ENCODE measurements at places on chromosomes 5 and 9. TPM values are rescaled to one million over a fixed set of nuclear protein-coding genes. Genes with fewer than 3 reads are reported as not detected.

The NRARP gene
- 20.7 TPM for total RNA-seq

The CCDC187 gene
- total RNA-seq = 0.09 TPM

DNA sequence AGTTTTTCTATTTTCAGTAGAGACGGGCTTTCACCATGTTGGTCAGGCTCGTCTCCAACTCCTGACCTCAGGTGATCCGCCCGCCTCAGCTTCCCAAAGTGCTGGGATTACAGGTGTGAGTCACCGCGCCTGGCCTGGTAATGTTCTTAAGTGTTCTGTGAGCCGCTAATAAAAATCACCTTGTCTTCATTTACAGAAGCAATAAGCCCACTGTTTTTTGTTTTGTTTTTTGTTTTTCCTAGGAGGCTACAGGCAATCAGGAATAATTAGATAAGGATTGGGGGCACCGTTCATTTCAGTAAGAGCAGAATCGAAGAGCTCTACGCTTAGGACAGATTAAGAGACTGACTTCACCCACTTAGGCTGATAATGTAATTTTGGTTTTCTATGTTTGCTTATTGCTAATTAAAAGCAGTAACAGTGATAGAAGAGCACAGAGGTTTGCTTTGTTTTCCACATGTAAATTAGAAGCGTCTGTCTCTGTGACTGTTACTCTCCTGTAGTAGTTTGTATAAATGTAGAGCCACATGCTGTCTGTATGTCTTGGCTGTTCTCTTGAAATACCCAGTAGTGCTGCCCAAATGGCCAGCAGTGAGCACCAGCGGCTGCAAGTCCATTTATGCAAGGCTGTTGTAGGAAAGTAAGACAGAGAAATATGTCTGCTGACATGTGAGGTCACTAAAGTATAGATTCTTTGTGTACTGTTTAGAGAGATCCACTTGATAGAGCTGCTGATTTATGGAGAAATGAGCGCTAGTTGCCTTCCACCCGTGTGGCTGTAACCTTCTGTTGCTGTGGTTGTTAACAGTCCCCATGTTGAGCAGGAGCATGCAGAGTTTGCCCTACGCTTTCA, 30.5 kb downstream of the TRIO start:
- DNase-seq = no peak

GRCh38 chr9:130128251-130128650, 44.0 kb upstream of the NCS1 start:
- DNase-seq = no peak

- DNase-seq = no peak
Observed at GRCh38 chr9:13832446-13832845, 481.5 kb downstream of the NFIB start.

The TAS2R1 gene
- not detected for total RNA-seq

- DNase-seq = no peak
Observed at GRCh38 chr5:35048910-35049309, 1.2 kb upstream of the AGXT2 start.

GRCh38 chr5:97041239-97041638, 101.2 kb downstream of the LIX1 start:
- no peak for DNase-seq

- DNase-seq = no peak
Observed at GRCh38 chr5:43429706-43430105, 17.5 kb upstream of the CCL28 start.

The ACER2 gene
- total RNA-seq = 5.6 TPM

GRCh38 chr5:89117124-89117644, 234.2 kb upstream of the MEF2C start:
- no peak for DNase-seq

The TTC33 gene
- 52.5 TPM for total RNA-seq

DNA sequence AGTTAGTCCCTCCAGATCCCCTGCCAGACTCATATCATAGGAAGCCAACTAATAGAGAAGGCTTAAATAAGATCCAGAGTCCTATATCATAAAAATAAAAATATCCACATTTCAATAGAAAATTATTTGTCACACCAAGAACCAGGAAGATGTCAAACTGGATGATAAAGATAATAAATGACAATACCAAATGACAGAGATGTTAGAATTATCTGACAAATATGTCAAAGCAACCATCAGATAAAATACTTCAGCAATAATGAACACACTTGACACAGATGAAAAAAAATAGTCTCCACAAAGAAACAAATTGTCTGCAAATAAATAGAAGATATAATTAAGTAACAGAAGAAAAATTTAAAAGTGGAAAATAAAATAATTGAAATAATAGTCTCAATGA, 300.7 kb upstream of the FTMT start:
- no peak for DNase-seq

DNA sequence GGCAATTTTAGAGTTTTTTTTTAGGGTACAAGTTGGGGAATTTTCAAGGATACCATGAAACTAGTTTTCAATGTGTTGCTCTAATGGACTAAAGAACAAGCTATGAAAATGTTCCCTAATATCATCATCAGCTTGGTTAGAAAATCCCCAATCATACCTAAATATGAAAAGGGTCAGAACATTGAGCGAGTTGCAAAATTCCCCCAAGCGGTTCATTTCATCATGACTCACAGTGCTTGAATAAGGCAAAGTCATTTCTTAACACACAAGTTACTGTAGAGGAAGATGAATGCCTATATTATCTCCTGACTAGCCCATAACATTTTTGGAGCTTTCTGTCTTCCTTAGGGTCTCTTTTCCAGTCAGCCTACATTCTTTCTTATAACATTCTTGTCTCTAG, 62.7 kb downstream of the ST8SIA4 start:
- no peak for DNase-seq

DNA sequence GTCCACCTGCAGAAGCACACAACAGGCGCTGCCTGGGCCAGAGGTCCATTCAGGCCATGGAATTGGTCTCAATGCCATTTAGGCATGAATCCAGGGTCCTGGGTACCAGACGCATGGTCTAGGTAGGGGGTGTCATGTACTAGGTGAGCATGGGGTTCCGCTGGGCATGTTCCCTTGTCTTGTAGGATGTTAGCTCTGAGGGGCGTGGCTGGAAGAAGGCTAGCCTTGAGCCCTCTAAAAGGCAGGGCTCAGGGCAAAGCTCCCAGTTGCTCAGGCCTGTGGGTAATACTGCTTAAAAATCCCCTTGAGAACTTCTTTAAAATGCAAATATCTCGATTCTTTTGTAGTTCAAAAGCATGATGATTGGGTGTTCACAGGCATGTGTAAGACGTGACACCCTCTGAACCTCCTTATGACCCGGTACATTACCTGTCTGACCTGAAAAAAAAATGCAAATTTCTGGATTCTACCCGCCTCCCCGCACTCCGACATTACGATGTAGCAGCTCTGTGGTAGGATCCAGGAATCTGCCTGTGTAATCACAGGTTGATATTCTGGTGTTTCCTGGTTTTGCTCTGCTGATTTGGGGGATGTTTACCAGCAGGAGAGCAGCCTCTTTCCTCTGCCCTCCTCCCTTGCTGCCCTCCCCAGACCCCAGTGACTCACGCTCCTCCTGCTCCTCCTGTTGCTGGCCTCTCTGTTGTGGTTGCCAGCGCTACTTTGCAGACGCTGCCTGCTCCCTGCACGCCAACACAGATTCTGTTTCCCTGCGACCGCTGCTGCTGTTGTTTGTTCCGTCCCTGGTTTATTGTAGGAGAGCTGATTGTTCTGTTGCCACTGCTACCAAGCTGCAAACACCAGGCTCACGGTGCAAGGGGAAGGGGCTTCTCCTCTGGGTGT, 5.7 kb downstream of the TMC1 start:
- DNase-seq = peak; percentile 74

GRCh38 chr5:133612249-133612860, at the start of gene FSTL4:
Gene FSTL4, minus strand, starts transcription at chr5:133612541.
- DNase-seq = peak; percentile 82

DNA sequence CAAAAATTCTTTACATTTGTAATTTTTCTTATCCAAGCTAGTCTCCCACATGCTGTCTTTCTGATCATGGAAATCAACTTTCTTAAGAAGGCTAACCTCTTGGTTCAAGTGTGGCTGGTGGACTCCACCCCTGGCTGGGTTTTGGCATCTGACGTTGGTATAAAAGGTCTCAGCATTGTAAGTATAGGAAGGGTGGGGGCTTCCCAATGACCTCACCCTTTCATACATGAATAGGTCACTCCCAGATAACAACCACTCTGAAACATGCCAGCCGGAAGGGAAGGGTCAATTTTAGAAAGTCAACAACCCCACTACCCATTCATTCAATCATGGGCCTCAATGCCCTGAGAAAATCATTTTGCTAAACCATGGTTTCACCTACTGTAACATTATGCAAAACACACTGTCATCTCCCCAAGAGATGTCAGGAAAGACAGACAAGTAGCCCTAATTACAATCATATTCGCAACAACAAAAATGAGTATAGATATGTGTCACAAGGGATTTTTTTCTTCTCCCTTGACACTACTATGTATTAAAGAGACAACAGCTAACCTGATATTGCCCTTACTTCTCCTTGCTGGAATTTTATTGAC, 31.9 kb upstream of the PCSK5 start:
- no peak for DNase-seq

DNA sequence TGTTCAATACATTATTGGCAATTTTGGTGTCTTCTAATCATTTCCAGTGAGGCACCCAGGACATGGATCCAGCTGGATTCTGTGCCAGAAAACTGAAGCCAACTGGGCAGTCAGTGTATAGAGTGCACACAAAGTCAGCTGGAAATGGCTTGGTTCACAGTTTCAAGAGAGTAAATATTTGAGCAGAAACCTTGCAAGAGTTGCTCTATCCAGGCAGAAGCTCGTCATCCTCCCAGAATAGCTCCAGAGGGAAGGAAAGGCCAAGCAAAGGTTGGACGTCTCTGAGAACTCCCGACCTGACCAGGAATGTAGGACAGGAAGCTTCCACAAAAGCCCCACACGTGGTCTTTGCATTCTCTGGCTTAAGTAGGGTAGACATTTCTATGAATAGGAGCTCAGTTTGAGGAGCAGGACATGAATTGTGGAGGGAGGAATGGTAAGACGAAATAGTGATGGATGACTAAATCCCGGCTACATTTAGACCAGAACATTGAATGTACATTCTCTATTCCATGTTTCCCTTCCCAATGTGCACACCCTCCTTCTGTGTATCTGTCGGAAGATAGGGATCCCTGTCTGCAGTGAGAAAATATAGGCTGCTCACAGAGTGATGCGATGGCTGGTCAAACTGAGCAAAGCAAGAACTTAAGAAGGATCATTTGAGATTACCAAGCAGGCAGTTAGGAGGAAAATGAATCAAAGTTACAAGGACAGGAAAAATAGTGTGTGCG, 72.7 kb upstream of the FCN2 start:
- DNase-seq = peak; percentile 24

DNA sequence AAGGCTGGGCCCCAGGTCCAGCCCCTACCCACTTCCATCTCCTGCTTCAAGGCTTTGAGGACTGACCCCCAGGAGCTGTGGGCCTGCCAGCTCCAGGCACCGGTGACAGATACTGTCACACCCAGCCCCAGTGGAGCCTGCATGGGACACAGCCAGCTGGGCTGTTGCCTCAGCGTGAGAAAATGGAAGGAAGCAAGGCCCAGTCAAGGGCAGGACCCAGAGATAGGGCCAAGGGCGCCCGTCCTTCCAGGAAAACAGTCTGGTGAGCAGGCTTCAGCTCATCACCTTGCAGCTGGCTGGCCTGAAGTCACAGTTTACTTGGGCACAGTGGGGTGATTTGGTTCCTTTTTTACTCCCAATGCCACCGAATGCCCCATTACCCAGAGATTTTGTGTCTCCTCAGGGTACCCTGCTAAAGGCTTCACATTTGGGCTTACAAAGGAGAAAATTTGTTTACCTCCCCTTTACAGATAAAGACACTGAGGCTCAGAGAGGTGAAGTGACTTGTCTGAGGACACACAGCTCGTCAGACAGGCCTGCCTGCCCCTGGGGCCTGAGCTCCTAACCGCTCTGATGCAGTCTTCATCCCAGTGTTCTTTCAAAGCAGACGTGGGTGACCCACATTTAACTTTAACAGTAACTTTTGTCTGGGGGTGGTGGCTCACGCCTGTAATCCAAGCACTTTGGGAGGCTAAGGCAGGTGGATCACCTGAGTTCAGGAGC, 21.5 kb upstream of the WDR38 start:
- no peak for DNase-seq

DNA sequence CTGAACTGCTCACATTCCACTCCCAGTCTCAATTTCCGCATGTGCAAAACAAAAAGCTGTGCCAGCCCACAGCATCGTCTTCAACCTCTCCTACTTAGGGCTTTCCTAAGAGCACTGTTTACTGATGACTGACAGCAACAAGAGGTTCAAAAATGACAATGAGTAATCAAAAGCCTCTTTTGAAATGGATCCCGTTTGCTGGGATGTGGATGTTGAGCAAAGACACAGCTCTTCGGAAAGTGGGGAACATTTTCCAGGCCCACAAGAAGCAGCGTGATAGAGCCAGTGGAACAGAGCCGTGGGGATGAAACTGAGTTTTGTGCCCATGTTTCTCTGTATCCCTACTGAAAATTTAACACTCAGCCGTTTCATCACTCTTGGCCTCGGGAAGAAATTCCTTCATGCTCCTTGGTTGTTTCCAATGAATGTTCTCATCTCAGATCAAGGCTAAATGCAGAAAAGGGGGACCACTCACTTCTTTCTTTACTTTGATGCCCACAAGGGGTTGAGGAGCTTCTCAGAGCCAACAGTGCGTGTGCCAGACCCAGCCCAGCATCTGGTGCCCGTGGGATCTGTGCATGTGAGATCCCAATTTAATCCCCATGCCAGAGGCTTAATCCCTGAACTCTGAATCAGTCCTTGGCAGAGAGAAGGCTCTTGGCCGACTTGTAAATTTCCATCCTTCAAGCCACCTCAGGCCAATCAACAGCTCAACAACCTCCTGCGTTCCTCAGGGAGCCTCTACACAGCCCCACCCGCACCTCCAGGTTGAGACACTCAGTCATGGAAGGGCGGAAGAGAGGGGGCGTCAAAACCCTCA, 230.2 kb upstream of the DAPK1 start:
- DNase-seq = no peak

The FAXDC2 gene
- 7.3 TPM for total RNA-seq

The GPR150 gene
- total RNA-seq = 0.12 TPM

DNA sequence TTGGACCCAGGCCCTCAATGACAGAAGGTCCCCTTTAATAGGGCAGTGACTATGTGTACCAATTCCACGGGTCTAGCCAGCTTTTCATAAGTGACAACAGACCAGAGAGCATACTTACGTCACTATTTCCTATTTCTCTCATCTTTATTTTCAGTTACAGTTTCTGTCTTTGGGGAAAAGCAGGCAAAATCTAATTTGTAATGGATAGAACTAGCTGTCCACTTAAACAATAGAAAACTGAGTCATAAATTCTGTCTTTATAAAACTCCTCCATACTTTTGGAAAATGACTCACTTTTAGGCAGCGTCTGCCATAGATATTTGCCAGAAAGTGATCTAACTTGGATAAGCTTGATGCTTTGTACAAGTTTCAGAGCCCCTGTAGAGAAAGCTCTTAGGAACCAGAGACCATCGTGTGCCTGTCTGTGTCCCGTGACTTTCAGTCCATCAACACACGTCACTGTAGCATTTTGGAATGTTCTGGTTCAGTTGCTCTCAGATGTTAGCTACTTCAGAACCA, 101.9 kb downstream of the F2RL2 start:
- DNase-seq = no peak

DNA sequence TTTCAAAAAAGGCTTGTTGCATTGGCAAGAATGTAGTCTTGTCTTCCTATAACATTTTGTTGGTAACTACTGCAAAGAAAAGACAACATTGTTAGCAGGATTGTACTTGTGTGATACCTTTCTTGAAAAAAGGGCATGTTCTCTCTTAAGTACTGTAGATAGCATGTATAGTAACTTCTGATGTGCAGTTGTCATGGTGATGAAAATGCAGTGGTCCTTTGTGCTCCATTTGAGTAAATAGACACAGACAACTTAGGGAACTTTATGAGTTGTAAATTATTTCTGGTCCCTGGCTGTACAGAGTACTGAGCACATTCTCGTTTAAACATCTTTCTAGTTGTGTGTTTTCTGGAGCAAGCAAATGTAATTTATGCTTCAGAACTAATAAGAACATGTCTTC, 103.3 kb downstream of the CD180 start:
- no peak for DNase-seq

Data from neural progenitor cell (in vitro differentiated cells).